Cardiac fibroblast (primary cell): ENCODE measurements at places on chromosomes 1 and 21.

GRCh38 chr1:159055181-159055641 is 21.4 kb downstream of the AIM2 start:
- no peak for DNase-seq

DNA sequence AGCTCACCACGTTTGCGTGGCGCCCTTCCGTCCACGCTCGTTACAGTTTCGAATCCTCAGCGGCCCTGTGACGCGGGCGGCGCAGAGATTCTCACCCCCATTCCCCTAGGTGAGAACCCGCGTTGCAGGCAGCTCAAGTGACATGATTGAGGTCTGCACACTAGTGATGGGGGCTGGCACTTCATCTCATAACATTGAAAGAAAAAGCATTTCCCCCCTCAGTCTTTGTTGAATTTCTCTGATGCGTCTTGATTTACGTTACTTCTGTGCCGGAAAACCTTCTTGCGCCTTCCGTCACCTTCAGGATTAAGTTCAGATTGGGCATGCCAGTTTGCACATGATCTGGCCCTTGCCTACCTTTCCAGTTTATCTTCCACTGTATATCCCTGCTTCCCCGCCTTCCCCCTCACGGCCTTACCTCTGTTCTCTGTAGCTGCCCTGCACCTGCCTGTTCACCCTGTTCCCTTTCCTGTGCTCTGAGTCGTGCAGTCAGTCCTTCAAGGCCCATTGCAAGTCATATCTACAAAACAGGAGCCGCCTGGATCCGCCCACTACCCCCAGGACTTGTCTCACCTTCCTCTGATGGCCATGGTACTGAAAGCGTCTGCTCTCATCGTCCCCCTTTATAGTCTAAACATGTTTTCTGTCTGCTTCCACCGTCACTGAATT is 1.1 kb downstream of the CTPS1 start:
- DNase-seq: no peak

GRCh38 chr21:31543191-31543590 is 116.3 kb upstream of the SOD1 start:
- DNase-seq: peak; percentile 38

DNA sequence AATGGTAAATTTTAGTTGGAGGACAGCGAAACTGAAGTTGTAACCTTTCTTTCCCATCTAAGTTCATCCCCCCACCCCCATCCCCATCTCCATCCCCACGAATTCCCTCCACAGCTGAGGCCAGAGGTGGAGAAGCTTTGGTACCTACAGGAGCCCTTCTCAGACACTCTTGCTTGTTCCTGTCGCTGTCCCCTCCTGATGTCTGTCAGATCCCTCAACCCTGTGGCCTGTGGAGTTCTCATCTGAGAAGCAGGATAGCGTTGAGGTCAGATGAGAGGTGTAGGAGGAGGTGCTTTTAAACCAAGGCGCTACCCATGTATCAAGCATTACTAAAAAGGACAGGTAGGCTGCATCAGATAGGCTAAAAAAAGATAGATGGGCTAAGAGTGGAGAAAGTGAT is 769 bp downstream of the NTPCR start:
- no peak for DNase-seq

- DNase-seq: no peak
These were observed 42.9 kb upstream of the CD2 start for GRCh38 chr1:116711263-116711840.

GRCh38 chr1:156591181-156591431 is 470 bp upstream of the NAXE start:
- no peak for DNase-seq

DNA sequence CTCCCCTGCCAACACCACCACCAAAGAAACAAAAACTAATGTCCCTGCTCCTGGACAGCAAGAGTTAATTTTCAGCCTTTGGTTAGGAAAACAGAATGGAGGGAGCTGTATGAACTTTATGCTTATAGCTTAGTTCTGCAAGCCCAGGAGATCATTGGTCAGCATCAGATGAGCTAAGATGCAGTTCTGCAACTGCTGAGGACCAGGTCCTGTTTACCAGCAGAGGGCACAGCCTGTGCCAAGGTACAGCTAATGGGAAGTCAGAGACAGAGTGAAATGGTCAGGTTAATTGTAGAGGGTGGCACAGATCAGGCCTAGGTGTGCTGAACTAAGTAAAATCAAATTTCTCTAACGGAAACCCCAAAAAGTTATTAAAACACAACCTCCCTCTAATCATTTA is 161.3 kb downstream of the ROR1 start:
- peak; percentile 29 for DNase-seq

GRCh38 chr1:244173769-244174168 is 122.7 kb downstream of the ZBTB18 start:
- DNase-seq: no peak

DNA sequence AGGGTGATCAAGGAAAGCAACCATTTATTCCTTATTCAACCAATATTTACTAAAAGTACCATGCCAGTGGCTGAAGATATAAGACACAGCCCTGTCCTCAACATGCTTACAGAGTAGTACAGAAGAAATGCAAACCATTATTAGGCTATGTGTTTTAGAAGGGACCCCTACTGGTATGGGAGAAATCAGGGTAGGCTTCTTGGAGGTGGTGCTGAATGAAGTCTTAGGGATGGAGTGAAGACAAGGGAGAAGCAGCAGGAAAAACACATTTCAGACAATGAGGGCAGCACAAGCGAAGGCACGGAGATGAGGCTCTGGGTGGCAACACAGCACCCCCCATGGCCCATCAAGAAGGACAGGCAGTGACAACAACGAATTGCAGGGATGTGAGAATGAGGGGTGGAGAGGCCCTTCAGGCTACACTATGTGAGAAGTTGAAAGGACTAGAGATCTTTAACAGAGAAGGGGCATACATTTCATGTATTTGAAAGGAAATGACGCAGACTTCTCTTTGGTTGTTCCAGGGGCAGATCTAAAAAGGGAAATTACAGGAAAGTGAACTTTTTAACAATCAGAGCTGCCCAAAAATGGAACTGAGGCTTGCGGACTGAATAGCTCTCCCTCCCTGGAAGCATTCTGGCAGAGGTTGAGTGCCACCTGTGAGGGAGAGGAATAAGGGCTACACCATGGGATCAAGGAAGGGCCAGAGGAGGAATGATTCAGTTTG is 16.8 kb upstream of the CD58 start:
- DNase-seq: no peak

GRCh38 chr1:78688697-78689096 is 39.1 kb downstream of the IFI44 start:
- peak; percentile 84 for DNase-seq

DNA sequence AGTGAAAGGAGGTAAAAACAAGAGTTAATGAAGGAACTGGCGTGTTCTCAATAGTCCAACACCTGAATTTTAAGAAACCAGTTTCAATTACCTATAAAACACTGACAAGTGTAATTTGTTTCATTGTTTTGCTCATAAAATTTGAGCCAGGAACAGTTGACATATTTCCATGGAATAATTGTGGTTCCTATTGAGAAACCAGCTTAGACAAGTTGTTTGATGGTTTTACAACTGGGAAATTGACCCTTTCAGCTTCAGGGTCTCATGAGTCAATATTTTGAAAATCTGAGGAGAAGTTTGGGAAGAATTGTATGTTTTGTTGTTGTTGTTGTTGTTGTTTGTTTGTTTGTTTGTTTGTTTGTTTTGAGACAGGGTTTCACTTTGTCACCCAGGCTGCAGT is 69.1 kb upstream of the GADD45A start:
- DNase-seq: no peak

GRCh38 chr1:245585252-245585959 is 430.6 kb downstream of the KIF26B start:
- peak; percentile 75 for DNase-seq

GRCh38 chr21:20463362-20463761 is 534.8 kb upstream of the NCAM2 start:
- DNase-seq: no peak

DNA sequence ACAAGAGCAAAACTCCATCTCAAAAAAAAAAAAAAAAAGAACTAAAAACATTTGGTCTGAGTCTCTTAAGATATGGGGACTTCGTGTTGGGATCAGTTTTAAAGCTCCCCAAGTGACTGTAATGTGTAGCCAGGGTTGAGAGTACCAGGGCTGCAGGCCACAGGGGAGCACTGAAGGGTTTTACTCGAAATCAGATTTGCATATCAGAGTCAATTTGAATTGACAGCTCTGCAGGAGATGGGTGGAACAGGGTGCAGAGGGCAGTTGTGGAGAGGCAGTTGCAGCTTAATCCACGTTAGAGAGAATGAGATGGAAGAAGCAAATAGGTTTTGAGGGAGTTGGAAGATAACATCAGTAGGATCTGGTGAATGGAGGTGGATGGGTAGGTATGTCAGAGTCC is 20.6 kb upstream of the ELOA start:
- DNase-seq: no peak

DNA sequence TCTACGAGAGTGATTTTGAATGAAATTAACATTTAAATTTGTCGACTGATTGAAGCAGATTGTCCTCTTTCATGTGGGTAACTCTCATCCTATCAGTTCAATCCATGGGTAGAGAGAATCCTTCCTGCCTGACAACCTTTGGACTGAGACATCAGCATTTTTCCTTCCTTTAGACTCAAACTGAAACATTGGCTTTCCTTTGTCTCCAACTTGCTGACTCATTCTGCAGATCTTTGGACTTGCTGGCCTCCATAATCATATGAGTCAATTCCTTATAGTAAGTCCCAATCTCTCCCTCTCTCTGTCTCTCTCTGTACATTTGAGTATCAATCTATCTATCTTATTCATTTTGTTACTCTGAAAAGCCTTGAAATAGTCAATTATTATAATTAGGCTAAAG is 416.7 kb downstream of the LRRIQ3 start:
- DNase-seq: no peak

DNA sequence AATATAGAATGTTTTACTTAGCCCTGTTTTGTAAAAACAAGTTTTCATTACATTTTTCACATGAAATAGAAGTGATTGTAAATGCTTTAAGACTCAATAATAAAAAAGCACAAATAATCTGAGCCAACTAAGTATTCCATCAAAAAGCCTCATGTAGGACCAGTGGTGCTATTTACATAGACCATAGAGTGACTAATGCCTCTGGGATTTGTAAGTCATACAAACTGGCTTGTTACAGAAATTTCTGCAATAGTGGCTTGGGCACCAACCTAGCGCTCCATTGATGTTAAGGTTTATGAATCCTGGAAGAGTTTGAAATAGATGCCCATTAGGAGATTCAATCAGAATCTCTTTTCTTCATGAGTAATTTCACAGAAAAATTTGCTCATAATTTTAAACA is 31.9 kb downstream of the ZMYM1 start:
- peak; percentile 79 for DNase-seq

- peak; percentile 70 for DNase-seq
These were observed 9.9 kb downstream of the TOR1AIP2 start for GRCh38 chr1:179867493-179868330.

DNA sequence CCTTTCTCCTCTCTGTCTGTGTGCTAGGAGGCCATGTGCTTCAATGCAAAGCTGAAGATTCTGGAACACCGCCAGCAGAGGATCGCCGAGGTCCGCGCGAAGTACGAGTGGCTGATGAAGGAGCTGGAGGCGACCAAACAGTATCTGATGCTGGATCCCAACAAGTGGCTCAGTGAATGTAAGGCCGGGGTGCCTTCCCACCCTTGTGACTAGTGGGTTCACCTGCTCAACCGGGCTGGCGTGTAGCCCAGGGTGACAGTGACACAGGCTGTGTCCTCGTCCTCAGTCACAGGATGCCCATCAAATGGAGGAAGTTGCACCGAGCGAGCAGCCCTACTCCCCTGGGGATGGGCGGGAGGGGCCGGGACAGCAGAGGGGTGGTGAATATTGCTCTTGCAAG is 544.1 kb downstream of the KIF26B start:
- no peak for DNase-seq

GRCh38 chr21:38917043-38917774 is 111.5 kb downstream of the ETS2 start:
- DNase-seq: no peak

GRCh38 chr1:95340061-95340460 is 106.1 kb downstream of the RWDD3 start:
- DNase-seq: no peak

GRCh38 chr1:229736376-229736775 is 110.3 kb downstream of the URB2 start:
- DNase-seq: no peak

- DNase-seq: no peak
These were observed 36.3 kb upstream of the COL6A1 start for GRCh38 chr21:45945066-45945867.

DNA sequence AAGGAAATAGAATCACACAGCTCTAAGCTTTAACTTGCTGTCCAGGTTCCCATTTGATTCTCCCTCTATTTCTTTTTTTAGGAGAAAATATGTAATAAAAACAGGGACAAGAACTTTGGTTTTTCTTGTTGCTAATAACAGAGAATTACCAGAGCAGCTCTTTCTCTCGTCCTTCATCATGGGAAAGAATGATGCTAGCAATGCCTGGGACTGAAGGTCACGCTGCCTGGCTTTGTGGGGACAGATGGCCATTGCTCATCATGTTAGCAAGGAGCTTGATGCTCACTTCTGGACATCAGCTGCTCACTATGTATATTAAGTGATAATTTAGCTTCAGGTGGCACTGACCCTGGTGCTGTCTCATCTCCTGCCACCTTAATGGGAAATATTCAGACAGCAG is 77.3 kb upstream of the AKT3 start:
- DNase-seq: peak; percentile 25

GRCh38 chr1:15236321-15236721 is 10.7 kb upstream of the FHAD1 start:
- no peak for DNase-seq

GRCh38 chr1:175555266-175555665 is 188.1 kb downstream of the TNR start:
- peak; percentile 53 for DNase-seq

DNA sequence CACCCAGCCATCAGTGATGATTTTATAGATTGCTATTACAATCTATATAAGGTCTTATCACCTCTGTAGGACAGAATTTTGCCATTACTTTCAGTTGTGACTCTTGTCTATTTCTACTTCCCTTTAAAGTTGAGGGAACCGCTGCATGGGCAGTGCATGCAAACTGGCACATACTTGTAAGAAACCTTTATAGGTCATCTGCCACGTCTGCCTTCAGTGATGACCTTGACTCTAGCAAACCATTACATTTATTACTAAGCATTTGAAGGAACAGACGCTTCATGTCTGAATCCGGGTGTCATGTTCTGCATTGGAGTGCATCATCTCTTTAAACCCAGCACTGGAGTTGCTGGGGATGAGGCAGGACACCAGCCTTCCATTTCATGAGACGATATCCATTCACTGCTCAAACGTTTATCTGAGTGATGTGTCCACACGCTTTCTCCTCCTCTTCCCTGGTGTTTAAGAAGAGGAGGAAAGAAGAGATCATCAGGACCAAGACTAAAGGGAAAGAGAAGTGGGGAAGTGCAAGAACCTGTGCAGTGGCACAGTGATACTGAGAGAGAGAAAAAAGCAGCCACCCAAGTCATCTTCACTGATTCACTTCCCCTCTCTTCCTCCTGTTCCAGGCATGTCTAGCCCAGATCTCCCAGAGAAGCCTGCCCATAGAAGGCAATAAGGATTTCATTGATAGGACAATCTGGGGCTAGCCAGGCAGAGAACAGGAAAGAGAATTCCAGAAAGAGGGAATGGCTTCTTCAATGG is 14.1 kb downstream of the CCSAP start:
- no peak for DNase-seq

- peak; percentile 86 for DNase-seq
These were observed 2.8 kb downstream of the RGS16 start for GRCh38 chr1:182601416-182601786.

- DNase-seq: peak; percentile 92
These were observed 136.1 kb upstream of the HOOK1 start for GRCh38 chr1:59678493-59679228.

- no peak for DNase-seq
These were observed 1.7 kb downstream of the TSPEAR start for GRCh38 chr21:44709426-44710293.
